ENCODE measurements at places on chromosomes 1 and 21.

GRCh38 chr1:229015806-229016205 is 255.1 kb upstream of the RAB4A start:
- DNase-seq = no peak

GRCh38 chr1:39900662-39901463 is 854 bp downstream of the MYCL start:
- DNase-seq = peak; percentile 84

DNA sequence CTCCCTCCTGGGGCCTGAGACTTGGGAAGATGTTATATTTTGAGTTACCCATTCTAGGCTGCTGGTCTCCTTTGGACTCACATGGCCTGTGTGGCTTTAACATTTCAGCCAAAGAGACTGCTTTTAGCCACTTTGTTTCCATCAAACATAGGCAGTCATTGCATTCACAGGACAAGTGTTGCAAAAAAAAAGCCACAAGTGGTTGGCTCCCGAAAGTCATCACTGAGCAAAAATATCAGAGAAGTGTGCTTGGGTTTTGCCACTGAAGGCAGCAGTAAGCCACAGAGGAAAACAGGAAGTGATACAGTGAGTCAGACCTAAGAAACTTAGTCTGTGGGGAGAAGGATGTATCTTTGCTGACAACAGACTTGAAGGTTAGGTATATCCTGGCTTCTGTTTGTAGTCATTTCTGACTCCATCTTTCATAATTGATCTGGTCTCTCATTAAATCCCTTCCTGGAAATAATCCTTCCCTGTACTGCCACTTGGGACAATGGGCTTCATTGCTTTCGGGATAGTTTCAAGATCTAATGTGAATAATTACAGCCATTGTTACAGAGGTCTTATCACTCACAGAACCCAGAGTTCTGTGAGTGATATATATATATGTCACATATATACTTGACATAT is 80.9 kb downstream of the COLGALT2 start:
- no peak for DNase-seq

DNA sequence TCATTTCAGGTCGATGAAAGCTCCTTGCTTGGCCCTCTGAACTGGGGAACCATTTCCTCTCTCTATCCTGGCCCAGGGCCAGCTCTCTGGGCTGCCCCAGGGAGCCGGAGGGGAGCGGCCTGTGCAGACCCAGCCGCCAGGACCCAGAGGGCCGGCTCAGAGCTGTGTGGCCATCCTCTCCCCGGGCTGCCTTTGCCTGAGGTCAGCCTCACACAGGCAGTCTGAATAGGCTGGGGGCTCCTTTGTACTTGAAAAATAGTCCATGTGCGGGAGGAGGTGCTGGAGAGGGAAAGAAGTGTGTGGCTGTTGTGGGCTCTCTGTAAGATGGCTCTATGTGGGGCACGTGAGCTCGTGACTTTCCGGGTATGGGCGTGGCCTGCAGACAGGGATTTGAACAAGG is 275.1 kb upstream of the VAMP3 start:
- DNase-seq = no peak

GRCh38 chr1:1687846-1688245 is 4.7 kb downstream of the SLC35E2B start:
- DNase-seq = no peak

DNA sequence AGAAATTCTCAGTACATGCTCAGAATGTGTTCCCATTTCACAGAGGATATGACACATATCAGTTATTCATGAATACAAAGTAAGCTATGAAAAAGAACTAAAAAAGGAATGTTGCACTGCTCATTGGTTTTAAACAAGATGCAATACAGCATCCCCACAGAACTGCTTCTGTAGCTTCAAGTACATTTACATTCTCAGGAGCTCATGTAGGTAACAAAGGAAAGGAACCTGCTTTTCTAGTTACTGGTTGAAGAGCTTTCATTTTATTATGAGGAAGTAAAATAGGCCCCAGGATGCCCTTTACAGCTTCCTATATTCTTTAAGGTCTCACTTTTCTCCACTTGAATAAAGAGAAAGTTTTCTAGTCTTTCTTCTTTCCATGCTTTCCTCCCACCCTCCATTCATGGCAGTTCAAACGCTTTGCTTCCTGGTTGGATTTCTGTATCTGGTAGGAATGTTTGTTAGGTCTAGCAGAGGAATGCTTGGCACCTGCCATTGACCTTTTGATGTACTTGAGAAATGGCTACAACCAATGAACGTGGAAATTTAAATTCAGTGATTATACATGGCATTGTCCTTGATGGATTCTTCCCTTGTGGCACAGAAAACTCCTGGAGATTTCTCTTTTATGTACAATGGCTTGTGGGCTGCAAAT is 27.1 kb upstream of the KCNK2 start:
- DNase-seq = no peak

DNA sequence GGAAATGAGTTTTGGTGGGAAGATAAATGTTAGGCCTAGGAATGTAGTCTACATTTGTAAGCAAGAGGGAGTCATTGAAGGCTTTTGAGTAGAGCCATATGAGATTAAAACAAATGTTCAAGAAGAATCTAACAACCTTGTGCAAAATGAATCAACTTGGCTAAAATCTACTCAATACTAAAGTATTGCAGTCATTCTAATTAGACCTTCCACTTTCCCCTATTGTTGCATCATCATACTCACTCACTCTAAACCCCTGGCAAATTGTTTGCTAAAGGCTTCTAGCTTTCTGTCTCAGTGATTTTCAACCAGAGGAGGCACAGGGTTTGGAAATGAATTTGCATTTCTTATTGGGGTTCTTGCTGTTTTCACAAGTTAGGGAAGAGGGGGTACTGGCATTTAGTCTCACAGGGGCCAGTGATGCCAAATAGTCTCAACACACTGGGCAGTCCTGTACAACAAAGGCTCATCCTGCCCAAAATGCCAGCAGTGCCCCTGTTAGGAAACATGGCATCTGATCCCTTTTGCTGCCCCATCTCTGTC is 85.3 kb downstream of the SEC16B start:
- DNase-seq = no peak

DNA sequence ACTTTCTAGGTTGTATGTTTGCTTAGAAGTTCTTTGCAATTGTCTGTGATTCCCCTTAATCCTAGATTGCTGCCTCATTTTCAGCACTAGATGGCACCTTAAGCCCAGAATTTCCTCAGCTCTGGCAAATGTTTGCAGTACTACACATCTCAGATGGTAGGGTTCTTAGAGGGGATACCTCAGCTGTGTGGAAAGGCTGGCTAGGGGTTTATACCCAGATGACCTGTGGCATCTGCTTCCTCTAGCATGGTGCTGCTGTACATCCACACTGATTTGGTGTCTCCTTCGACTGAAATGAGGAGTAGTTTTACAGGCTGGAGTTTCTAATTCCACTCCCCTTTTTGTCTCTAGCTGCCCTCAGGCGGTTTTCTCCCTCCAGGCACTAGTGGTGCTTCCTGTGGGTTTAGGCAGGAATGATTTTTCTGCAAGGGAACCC is 23.5 kb downstream of the ASB17 start:
- no peak for DNase-seq

DNA sequence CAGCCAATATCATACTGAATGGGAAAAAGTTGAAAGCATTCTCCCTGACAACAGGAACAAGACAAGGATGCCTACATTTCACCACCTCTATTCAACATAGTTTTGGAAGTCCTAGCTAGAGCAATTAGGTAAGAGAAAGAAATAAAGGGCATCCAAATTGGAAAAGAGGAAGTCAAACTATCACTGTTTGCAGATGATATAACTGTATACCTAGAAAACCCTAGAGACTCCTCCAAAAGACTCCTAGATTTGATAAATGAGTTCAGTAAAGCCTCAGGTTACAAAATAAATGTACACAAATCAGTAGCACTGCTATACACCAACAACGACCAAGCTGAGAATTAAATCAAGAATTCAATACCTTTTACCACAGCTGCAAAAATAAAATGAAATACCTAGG is 171.3 kb upstream of the HP1BP3 start:
- DNase-seq = no peak

DNA sequence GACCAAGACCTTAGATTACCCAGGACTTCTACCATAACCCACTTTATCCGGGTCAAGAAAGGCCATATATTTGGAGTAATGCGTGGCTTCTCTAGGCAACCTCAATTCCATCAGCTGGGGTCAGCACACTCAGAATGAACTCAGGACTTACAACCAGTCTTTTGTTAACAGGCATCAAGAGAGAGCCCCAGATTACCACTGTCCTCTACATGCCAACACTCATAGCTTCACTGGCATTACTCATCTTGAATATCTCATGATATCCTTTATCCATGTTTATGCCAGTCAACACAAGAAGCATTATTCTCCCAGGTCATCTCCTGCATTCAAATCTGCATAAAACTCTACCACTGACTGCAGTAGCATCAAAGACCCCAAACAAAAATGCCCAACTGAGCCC is 6.6 kb upstream of the FCGR2A start:
- no peak for DNase-seq

- no peak for DNase-seq
Observed at GRCh38 chr1:67773462-67773861, 59.8 kb downstream of the GNG12 start.

- DNase-seq = no peak
Observed at GRCh38 chr1:26009796-26010447, 11.7 kb upstream of the EXTL1 start.

- no peak for DNase-seq
Observed at GRCh38 chr1:106964495-106964894, 92.0 kb upstream of the PRMT6 start.

GRCh38 chr1:19936061-19936750 is 12.8 kb upstream of the PLA2G2E start:
- no peak for DNase-seq

DNA sequence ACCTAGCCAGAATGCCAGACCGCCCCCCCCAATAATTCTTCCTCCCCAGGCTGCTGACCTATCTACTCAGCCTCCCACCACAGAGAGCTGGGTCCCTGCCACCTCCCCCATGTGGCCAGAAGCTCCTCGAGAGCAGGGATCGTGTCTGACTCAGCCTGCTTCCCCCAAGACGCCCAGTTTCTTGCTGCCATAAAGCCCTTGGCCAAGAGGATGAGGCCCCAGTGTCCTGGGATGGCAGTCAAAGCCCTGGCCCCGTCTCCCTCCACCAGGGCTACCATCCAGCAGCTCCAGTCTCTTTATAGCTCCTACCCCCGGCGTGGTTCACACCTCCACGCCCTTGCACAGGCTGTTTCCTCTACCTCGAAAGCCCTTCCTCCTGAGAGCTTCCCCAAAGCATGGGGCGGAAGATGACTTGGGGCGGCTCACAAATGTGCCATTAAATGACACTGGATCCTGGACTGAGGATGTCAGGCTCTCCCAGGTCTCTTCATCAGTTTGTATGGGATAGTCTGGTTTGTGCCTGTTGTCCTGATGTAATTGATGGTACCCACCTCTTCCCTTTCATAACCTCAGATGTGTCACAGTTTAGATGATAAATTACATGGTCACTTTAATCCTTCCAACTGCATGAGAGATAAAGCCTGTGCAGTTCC is 13.2 kb downstream of the ADGRB2 start:
- no peak for DNase-seq

DNA sequence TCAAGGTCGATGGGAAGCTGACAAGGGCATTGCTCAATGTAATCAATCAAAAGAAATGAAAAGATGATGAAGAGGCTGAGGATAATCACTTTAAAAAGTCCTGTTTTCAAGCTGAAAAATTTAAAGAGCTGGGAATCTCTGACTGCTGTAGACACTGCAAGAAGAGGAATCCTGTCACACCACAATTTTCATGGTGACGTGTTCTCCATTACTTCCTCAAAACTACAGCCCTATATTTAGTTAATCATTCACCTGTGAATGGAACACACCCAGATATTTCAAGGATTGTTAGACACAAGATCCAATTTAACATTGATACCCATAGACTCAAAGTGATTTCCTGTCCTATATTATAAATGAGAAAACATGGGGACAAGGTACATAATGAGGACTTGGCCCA is 1048.3 kb downstream of the AMY1C start:
- DNase-seq = no peak

DNA sequence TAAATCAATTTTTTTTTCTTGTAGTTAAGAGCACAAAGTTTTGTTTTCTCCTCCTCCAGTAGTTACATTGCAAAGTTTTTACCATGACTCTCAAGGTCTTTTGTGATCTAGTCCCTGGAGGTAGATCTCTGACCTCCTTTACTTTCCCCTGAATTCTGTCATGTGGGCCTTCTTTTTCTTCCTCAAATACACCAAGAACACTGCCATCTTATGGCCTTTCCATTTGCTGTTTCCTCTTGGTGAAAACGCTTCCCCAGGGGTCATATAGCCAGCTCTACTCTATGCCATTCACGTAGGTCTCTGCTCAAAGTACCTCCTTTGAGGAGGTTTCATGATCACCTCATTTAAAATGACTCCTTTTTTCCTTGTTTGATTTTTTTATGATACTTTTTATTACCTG is 2.7 kb downstream of the DDX20 start:
- DNase-seq = no peak

DNA sequence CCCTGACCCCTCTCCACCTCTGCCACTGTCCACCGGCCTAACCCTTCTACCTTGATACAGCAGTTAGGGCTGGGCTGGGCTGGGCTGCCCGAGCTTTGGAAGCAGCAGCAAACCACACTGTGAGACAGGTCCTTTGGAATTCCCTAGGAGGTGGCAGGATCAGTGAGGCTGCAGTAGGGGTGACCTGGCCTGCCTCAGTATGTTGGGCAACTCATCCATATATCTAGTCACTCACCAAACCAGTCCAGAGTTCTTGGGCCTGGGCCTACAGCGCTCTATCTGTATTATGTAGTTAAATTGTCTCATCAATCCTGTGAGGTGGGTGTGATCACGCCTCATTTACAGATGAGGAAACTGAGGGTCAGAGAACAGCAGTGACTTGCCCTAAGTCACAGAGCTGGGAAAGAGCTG is 13.3 kb upstream of the SYNC start:
- DNase-seq = no peak

DNA sequence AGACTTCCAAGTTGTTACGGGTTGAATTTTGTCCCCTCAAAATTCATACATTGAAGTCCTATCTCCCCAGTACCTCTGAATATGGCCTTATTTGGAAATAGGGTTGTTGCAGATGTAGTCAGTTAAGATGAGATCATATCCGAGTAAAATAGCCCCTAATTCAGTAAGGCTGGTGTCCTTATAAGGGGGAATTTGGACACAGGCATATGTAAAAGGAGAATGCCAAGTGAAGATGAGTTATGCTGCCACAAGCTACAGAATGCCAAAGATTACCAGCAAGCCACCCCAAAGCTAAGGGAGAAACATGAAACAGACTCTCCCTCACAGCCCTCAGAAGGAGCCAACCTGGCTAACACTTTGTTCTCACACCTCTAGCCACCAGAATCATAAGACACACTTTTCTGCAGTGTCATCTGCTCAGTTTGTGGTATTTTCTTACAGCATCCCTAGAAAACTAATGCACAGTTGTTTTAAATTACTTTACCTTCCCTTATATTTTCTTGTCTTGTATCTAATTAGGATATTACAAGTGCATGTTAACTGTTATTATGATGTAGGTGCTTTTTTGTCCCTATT is 43.3 kb upstream of the PRDX6 start:
- DNase-seq = no peak

- DNase-seq = no peak
Observed at GRCh38 chr1:53558739-53559315, 99.6 kb downstream of the DMRTB1 start.
